GM10248 (cell line): ENCODE measurements at places on chromosomes 3 and 15.

GRCh38 chr3:154559623-154560022 lies 129.6 kb upstream of the GPR149 start:
- DNase-seq, result no peak

DNA sequence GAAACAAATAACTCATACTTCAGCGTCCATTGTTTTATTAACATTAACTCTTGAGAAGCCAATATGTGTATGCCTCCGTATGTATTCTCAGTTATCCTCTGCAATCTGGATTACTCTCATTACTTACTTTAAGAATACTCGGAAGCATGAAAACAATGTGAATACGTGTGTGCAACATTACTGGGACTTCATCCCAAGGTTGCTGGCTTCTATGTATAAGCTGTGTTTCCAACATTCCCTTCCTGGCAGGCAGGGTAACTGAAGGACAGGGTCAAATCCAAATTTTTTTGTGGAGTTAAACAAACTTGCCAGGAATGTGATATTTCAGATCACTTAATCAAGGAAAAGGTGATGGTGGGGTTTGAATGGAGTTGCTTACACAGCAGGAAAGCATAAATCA lies 34.5 kb upstream of the NR1I2 start:
- no peak for DNase-seq

- DNase-seq, result no peak
Observed at GRCh38 chr3:210669-211068, 14.1 kb downstream of the CHL1 start.

- no peak for DNase-seq
Observed at GRCh38 chr3:13831386-13831996, 48.4 kb downstream of the WNT7A start.

- DNase-seq, result no peak
Observed at GRCh38 chr3:135967867-135968266, 2.3 kb downstream of the PPP2R3A start.

- no peak for DNase-seq
Observed at GRCh38 chr3:103873021-103873420, 1438.2 kb downstream of the ZPLD1 start.

DNA sequence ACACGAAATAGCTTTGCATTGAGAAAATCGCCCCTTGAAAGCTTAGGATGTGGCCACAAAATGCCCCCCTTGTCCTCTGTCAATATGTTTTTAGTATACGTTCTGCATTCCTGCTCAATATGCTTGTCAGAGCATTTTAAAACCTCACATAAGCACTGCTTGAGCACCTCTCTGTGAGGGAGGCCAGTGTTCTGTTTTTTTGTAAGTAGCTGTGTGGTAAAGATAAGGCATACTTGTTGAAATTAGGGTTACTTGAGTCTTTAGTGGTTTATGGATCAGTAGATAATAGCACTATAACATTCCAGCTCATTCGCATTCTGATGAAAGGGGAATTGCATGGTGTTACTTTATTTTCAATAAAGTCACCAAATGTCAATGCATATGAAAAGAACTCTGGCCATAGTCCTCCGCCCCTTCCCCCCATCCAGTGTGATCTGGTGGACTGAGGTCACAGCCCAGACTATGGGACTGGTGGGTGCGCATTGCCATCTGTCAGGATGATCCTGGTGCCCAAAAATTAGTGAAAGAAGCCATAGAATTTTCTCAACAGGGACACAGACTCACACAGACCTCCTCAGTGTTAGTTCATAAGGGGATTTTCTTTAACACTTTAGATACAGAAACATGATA lies 33.1 kb downstream of the IL1RAP start:
- no peak for DNase-seq

DNA sequence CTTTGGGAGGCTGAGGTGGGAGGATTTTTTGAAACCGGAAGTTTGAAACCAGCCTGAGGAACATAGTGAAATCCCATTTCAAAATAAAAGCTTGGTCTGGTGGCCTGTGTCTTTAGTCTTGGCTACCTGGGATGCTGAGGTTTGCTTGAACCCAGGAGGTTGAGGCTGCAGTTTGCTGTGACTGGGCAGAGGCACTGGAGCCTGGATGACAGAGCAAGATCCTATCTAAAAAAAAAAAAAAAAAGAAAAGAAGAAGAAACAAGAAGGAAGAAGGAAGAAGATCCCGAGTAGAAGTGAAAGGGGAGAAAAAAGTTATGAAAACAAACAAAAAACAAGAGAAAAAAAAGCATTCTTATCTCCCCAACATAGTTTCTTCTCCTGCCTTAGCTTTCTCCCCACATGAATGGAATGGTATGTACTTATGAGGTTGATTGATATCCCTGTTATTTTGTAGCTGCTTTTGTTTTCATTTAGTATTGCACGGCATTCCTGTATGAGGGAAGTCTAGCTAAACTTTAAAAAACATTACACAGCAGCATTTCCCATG lies 42.4 kb downstream of the TMEM40 start:
- DNase-seq, result no peak

DNA sequence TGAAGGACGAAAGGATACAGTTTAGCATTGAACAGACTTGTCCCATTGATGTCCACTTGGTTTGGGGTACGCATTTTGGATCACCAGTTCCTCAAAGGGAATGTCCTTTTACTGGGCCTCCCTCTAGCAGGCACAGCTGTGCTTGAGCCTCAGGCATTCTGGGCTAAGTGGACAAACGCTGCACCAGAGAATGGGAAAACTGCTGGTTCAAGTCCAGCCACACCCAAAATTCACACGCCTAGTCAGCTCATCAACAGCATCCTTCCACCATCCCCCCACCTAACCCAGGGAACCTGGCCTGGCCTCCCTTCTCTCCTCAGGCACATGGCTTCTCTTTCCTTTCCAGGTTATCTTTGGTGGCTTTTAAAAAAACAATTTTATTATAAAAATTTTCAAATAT lies 59.1 kb upstream of the ALDH1A3 start:
- no peak for DNase-seq

GRCh38 chr15:46892621-46893160 lies 824.6 kb upstream of the SEMA6D start:
- no peak for DNase-seq

DNA sequence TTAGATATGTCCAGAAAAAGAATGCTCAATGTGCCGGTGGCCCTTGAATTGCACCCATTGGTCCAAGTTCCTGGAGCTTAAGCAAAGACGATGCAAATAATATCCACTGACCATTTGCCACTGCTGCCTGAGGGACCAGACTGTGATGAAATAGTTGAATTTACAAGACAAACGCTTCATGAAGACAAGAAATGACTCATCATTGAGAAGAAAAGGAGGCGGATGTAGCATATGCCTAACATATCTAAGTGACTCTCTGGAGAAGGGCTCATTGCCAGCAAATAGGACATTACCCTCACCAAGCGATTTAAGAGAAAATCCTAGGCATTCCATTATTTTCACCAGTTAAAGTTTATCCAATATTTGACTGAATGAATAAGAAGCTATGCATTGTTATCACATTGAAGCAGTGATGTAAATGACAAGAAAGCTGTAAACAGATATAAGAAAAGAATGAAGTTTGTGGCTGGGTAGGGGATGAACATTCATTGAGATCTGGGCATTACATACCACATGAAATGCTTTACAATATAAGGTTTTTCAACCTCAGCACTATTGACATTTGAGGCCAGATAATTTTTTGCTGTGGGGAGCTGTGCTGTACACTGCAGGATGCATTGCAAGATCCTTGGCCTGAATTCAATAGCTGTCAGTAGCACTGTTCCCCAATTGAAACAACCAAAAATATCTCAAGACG lies 48.9 kb upstream of the CPNE4 start:
- no peak for DNase-seq

- DNase-seq, result no peak
Observed at GRCh38 chr15:68666120-68666811, 87.5 kb downstream of the CORO2B start.

GRCh38 chr15:47466357-47466756 lies 250.9 kb upstream of the SEMA6D start:
- no peak for DNase-seq

- DNase-seq, result no peak
Observed at GRCh38 chr15:80906159-80906766, 83.4 kb downstream of the MESD start.

GRCh38 chr3:50708620-50709019 lies 33.9 kb downstream of the DOCK3 start:
- DNase-seq, result no peak

DNA sequence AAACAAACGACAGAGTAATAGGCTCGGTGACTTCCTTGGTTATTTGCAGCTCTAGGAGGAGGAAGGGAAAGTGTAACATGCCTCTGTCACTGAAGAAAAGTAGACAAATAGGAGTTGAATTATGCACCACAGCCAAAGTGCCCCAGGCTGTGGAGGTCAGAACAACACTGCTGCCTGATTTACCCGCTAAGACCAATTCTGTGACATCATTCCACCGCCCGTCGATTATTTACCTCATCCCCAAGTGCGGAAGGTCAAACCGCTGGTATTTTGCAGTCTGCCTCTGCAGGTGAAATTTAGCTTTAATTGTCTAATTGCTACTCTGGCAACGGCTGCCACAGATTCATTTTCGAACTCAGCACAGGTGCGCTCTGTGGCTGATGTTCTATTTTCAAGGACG lies 106.3 kb upstream of the PRICKLE2 start:
- DNase-seq, result no peak

- DNase-seq, result no peak
Observed at GRCh38 chr3:135975053-135975452, 9.5 kb downstream of the PPP2R3A start.

DNA sequence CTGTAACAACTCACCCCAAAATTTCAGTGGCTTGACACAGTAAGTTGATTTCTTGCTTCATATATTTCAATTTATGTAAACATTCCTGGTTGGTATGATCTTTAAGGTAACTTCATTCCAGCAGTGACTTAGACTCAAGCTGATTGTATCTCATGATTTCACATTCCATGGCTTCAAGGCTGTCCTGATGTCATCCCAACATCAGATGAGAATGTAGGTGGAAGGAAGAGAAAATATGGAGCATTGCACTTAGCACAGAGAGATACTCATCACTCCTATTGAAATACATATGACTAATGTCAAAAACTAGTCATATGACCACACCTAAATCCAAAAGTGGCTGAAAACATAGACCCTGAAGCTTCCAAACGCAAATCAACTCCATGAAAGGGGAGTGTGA lies 793.8 kb downstream of the TBL1XR1 start:
- DNase-seq, result no peak

DNA sequence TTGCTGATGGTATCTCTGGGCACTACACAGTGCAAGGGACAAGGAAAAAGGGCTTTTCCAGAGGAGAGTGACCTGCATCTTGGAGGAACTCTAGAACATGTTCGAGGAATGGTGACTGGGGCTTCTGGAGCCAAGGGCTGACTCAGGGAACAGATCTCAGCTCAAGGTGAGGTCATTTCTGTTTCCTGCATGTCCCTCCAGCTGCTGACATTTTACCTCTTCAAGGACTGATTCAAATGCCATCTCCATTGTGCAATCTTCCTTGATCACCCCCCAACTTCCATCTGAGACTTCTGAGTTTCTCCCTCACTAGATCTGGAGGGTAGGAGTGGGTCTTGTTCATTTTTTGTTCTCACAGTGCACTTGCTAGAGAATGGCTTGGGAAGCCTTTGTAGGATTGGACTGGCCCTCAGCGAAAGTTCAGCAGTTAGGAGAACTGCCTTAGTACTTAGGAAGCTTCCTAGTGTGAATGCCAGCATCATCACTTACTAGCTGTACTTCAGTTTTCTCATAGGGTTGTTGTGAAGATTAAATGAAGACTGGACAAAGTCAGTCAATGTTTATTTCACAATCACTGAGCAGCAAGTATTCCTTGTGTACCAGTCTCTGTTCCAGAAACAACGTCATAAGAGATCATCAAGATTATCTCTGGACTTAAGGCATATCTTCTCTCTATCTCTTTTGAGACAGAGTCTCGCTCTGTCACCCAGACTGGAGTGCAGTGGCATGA lies 2.6 kb upstream of the IDH3A start:
- DNase-seq, result no peak

DNA sequence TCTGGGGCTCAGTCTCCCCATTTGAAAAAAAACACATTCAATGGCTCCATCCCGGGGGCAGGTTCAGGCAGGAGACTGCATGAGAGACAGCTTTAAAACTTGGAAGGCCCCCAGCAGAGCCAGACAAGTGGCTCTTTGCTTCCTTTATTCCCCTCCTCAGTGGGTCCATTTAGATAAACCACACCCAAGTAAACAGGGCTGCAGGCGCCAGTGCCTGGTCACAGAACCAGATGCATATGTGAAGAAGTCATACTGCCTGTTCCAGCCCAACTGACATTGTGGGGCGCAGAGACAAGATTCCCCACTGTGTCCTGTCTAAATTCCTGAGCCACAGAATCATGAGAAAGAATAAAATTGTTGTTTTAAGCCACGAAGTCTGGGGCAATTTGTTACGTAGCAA lies 9.0 kb downstream of the FBN1 start:
- no peak for DNase-seq
